Stimulated activated CD8-positive, alpha-beta memory T cell treated with anti-CD3 and anti-CD28 coated beads, Interleukin-15, amount 100 ng/mL, for 48 hours (primary cell): ENCODE measurements at places on chromosomes 6 and 20.

- no peak for DNase-seq
These were observed 167.3 kb downstream of the TAF4 start for GRCh38 chr20:61898405-61898804.

DNA sequence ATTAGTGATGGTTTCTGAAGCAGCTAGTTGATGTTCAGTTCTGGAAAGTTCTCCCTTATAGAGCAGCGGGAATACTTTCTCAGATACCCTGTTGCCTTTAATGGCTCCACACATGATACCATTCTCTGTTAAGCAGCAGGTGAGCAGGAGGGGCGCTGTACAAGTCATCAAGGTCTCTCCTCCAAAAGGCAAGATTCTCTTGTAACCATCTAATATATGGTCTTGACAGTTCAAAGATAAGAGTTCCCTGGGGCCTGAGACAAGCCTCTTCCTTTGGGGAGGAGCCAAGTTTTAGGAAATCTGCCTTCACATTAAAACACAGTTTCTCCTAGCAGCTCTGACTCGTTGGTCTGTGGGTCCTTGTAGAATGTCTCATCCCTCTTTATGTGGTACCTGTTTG lies 258.2 kb downstream of the QKI start:
- no peak for DNase-seq

DNA sequence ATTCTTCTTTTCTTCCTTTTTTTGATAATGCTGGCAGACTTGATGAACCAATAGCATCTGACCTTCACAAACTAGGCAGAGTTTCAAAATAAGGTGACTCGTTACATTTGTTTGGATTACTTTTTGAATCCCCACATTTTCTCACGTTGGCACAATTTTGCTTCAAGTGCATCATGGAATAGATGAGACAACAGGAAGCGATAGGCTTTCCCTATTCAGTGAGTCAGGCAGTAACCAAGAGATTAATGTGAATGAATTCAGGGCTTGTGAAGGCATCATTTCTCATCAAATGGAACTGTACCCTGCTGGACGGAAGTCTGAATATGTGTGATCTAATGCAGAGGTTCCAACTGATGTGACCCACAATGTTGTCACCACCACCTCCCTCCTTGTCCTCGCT lies 10.7 kb downstream of the RFPL4B start:
- no peak for DNase-seq

GRCh38 chr6:13469693-13470092 lies 17.7 kb downstream of the GFOD1 start:
- no peak for DNase-seq

GRCh38 chr6:6869094-6869493 lies 238.7 kb upstream of the RREB1 start:
- no peak for DNase-seq

- no peak for DNase-seq
These were observed 133.5 kb downstream of the SCML4 start for GRCh38 chr6:107690643-107691061.

DNA sequence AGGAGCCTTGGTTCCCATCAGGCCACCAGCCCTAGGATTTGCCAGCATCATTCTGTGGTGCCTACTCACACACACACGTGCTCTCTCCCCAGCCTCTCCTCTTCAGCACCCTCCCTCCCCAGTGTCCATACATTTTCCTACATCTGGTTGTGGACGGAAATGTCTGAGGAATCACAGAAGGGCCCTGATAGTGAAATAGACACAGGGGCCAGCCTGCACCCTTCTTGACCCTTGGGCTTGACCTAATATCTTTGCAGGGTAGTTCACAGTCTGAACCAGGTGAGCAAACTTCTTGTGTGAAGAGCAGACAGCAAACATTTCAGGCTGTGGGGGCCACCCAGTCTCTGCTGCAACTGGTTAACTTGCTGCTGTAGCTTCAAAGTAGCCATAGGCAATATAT lies 108.5 kb upstream of the NXT1 start:
- DNase-seq, result no peak

DNA sequence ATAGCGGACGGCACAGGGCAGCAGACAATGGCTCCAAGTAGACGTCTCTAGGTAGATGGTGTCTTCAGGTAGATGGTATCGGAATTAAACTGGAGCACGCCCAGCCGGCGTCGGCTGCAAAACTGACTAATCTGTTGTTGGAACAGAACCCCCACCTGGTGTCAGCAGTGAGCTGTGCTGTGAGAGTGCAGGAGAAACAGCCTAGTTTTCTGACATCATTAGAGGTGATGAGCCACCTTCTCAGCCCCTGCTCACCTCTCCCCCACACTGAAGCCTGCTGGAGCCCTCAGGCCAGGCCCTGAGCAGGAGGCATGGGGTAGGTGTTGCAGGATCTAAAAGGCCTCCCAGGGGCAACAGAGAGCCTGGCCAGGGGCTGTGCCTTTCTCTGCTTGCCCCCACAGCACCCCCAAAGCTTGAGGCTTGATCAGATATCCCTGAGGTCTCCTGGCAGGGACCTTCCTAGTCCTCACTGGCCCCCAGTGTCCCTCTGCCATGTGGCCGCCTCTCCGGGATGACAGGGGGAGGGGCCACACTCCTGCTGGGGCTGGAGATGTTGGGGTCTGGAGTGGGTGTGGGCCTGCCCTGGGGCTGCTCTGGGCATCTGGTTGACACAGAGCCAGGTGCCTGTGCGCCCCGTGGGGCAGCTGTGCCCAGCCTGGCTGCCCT lies 6.9 kb upstream of the HELZ2 start:
- DNase-seq, result peak; percentile 57

- DNase-seq, result no peak
These were observed 270.4 kb upstream of the FKBP1C start for GRCh38 chr6:62940848-62941247.

GRCh38 chr6:11278207-11278559 lies 45.7 kb upstream of the NEDD9 start:
- no peak for DNase-seq

GRCh38 chr6:17663226-17663625 lies 43.5 kb downstream of the NUP153 start:
- no peak for DNase-seq

DNA sequence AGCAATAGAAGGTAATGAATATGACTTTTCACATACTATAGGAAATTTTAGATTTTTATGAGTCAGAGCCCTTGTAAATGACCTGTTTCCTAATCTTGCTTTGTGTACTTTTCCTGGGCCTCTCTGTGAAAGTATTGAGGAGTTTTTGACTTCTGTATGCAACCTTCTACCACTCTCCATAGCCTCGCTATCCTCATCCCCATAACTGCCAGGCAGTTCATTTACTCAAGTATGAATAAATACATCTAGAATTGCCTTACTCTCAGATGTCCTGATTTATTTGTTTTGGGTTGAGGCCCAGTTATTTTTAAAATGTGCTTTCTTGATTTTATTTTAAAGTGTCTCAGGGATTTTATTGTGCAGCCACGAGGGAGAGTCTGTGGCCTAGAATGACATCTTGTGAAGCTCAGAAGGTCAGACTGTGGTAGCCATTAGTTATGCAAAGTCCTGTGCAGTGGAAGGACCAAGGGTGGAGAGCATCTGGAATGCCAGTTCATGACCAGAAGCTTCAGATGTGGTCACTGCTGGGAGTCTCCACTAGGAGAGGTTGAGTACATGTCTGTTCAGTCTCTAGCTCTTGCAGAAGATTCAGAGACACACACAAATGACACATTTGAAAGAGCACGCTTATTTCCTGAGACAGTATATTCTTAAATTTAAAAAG lies 346.2 kb upstream of the IMPG1 start:
- DNase-seq, result no peak

DNA sequence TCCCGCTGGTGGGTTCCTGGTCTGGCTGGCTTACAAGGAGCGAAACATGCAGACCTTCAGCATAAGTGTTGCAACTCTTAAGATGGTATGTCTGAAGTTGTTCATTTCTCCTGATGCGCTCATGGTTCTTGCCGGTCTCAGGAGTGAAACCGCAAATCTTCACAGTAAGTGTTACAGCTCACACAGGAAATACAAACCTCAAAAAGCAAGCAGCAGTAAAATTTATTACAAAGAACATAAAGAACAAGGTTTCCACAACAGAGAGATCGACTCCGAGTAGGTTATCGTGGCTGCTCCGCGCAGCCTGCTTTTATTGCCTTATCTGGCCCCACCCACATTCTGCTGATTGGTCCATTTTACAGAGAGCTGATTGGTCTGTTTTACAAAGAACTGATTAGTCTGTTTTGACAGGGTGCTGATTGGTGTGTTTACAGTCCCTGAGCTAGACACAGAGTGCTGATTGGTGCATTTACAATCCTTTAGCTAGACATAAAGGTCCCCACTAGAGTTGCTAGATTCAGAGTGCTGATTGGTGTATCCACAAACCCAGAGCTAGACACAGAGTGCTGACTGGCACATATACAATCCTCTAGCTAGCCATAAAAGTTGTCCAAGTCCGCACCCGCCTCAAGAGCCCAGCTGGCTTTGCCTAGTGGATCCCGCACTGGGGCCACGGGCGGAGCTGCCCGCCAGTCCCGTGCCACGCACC lies 39.2 kb downstream of the TRIM27 start:
- DNase-seq, result no peak
